Astrocyte of the cerebellum (primary cell): ENCODE measurements at places on chromosomes 11 and 22.

- DNase-seq: peak; percentile 8
Measured at GRCh38 chr22:19886605-19887255, 32.1 kb upstream of the GNB1L start.

DNA sequence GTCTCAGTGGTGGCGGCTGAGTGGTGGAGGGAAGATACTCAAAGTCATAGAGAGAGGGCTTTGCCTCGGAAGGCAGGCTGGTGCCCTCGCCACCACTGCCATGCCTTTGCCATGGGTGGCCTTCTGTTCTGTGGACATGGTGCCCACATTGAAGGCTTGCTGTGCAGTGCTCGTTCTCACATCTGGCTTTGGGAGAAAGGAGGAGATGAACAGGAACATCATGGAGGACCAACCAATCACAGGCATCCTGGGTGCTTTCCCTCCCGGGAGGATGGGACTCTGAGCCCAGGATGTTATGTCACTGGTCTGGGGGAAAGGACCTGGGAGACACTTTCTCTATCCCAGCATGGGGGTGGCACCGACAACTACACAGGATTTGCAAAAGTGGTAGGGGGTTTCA, 82.3 kb upstream of the NARS2 start:
- DNase-seq: no peak

GRCh38 chr11:4763096-4763495, 6.6 kb downstream of the OR51F1 start:
- DNase-seq: no peak

DNA sequence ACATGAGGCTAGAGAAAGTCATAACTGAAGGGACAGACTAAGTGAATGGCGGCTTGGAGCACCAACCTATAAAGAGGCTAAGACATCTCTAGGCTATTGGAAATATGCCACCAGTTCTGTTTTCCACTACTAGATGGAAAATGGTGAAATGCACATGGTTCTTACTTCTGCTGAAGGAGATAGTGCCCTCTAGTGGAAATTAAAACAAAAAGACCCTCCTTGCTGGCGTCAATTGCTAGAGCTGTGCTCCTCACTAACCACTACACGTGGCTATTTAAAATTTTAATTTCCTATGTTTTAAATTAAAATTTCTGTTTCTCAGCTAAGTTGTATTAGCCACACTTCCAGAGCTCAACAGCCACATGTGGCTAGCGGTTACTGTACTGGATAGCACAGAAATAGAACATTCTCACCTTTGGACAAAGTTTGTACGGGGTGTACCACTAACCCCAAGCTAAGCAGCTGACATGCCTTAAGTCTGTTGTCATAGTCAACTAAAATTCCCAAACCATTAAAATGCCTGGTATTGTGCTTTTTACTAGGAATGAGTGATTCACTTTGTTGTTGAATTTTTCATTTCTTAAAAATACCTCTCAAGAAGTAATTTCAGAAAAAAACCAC, 34.1 kb upstream of the CALCA start:
- peak; percentile 4 for DNase-seq

DNA sequence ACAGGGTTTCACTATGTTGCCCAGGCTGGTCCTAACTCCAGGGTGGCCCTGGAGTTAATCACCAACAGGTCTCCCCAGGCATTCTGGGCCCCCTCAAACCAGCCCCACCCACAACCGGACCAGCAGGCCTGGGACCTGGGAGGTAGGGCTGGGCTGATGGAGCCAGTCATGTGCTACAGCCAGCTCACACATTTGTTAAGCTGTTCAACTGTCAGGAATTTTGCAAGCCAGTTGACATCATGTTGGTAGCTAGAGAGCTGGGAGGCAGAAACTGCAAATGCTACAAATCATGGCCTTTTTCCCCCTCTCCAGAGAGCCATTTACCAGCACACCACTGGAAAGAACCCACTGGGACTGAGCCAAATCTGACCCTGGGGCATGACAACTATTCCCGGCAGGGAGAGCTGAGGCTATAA, 6.8 kb downstream of the ARHGAP1 start:
- no peak for DNase-seq
